ENCODE measurements at places on chromosomes 6 and 20. TPM values are rescaled to one million over a fixed set of nuclear protein-coding genes. Genes with fewer than 3 reads are reported as not detected.

GRCh38 chr6:98946879-98947410 is 801 bp downstream of the FBXL4 start:
- DNase-seq, result peak; percentile 67

GRCh38 chr20:51492167-51493092 is 50.1 kb downstream of the NFATC2 start:
- no peak for DNase-seq

Gene SPATS1
- not detected for total RNA-seq

Gene EIF6
- 354 TPM for total RNA-seq

Gene STX11
- 1.1 TPM for total RNA-seq

DNA sequence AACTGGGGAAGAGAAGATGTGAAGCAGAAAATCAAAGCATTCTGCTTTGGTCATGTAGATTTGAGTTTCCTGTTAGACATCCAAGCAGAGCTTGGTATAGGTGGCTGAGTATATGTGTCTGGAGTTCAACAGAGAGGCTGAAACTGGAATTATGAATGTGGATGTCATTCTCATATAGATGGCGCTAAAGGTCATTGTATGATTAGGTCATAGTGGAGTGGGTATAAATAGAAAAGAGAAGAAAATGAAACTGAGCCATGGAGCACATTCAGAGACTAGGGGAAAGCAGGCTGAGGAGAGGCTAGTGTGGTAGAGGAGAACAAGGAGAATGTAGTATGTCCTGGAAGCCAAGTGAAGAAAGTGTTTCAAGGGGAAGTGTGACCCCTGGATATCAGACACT is 295.6 kb upstream of the PLN start:
- DNase-seq, result no peak

Gene SIRPA
- 23.6 TPM for total RNA-seq

Gene TMEM217
- total RNA-seq, result 4.6 TPM

GRCh38 chr6:153074761-153075160 is 56.3 kb downstream of the RGS17 start:
- no peak for DNase-seq

DNA sequence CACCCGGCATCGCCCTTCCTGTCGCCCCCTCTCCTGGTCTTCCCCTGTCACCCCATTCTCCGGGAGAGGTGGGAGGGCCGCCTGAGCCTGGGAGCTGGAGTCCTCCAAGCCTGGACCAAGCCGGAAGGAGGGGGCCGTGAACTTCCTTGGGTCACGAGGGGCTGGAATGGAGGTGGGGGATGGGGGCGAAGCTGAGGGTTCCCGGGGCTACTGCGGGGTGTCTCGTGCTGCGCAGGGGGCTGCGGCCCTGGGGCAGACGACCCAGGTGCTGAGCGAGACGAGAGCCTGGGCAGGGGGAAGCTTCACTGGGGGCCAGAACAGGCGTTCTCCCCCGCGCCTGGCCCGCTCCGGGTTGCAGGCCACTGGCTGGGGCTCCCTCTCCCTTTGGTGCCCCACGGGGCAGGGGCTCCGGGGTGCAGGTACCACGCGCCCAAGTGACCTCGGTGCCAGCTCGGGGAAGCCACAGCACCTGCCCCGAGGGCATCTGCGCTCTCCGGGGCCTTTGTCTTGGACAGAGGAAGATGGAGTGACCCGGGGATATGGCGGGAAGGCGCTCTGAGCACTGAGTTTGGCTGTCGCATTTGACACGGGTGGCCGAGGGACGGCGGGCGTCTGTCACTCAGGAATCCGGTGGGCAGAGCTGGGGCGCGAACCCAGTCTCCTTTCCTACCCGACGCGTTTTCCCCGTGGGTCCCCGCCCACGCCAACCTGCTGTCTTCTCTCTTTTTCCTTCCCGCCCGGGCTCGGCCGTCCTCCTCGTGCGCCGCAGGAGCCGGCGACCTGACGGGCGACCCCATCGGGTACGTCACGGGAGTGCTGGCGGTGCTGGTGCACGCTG is 1.2 kb downstream of the SLC35D3 start:
- no peak for DNase-seq

Gene CCN6
- total RNA-seq, result not detected

DNA sequence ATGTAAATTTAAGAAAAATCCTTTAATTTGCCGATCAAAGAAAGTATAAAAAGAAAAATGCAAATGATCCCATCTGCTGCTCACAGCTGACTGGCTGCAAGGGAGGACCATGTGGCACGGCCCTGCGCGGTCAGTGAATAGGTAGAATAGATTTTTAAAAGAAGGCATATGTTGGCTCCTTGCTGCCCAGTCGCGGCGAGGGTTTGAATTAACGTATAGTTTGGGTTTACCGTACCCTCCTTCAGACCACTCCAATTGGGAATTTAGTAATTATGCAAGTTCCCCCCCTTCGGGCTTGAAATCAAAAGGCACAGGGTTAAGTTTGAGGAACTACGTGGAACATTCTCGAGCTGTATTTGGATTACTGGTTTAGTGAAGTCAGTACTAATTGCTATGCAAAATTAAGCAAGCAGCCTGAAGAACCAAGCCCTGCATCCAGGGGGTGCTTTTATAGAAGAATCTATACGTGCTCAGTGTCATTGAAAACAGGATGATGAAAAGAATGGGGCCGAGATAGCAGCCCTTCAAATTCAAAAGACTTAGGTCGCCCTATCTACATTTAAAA is 1.1 kb upstream of the BEND3 start:
- no peak for DNase-seq

Gene FNDC1
- not detected for total RNA-seq

Gene OR2J3
- not detected for total RNA-seq

GRCh38 chr6:108564178-108564577 is 3.5 kb downstream of the FOXO3 start:
- peak; percentile 87 for DNase-seq

DNA sequence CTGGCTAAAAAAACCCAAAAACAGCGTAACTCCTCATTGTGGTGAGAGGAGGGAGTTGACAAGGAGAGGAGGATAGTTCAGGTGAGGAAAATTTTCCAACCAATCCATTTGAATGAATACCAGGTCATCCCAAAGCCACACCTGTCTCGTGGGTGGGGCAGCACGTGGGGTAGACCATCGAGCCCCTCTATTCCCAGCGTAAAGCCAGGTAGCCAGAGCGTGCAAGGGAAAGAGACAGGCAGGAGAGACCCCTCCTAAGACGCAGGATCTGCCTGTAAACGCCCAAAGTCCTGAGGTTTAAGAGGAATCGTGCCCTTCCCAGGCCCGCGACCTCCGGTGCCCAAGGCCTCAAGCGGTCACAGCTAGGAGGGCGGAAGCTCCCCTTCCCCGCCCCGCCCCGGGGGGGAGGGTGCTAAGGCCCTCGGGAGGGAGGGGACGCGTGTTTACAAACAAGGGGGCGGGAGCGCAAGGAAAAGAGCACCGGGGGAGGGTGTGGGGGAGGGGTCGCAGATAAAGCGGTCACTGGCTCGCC is 712 bp downstream of the RXRB start:
- DNase-seq, result peak; percentile 76

Gene UBR2
- 23.2 TPM for total RNA-seq

Gene TDRD6
- 0.66 TPM for total RNA-seq

Gene JPH2
- total RNA-seq, result 11.1 TPM

Gene APOM
- 5.0 TPM for total RNA-seq

GRCh38 chr20:62550087-62550632 is 74.4 kb upstream of the GATA5 start:
- DNase-seq, result no peak

All from MCF 10A (cell line).